Activated CD4-positive, alpha-beta T cell treated with anti-CD3 and anti-CD28 coated beads for 24 hours (primary cell): ENCODE measurements at places on chromosomes 3 and 15.

DNA sequence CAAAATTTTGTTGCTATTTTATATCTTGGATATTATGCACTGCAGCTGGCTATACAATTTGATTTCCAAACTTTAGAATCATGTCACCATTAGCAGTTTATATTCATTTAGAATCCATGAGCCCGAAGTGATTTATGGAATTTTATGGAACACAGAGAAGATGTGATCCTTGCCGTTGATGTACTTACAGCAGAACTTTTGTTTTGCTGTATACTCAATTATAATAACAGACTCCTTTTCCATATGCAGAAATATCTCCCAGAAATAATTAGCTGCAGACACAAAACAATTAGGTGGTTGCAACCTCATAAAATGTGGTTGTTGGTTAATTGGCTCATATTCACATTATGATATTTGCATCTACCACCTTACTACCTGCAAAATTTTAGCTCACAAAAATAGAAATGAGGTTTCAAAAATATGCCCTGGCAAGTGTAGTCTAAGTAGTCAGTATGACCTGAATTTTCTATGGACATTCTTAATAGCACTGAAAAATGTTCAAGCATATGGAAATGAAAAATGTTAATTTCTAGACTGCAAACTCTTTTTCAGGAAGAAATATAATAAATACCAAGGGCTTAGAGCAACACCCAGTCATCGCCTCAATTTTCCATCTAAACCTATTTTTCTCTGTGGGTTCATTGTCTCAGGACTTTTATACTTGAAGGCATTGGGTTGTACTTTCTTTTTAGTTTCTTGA lies 997.6 kb downstream of the MCTP2 start:
- no peak for DNase-seq

DNA sequence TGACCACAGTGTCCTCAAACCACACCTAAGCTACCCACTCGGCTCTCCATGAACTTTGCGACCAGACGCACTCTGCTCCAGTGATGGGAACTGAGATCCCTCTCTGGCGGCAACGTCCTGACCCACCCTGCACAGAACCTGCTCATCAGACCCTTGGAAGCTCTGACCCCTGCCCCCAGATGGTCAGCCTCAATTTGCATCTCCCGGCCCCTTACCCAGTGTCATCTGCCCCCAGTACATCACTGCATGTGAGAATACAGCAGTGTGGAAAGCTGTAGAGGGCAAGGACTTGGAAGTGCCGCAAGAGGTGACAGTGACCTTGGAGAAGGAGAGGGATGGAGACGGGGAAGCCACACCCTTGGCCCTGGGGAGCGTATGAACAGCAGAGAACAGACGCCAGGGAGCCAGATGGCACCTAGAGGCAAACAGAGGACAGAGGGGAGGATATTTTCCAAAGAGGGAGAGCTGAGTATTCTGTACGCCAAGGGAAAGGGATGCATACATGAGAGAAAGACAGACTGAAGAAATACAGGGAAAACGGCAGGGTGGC lies 192.0 kb downstream of the XXYLT1 start:
- DNase-seq: no peak

GRCh38 chr3:8853081-8853480 lies 83.7 kb upstream of the OXTR start:
- DNase-seq: no peak

DNA sequence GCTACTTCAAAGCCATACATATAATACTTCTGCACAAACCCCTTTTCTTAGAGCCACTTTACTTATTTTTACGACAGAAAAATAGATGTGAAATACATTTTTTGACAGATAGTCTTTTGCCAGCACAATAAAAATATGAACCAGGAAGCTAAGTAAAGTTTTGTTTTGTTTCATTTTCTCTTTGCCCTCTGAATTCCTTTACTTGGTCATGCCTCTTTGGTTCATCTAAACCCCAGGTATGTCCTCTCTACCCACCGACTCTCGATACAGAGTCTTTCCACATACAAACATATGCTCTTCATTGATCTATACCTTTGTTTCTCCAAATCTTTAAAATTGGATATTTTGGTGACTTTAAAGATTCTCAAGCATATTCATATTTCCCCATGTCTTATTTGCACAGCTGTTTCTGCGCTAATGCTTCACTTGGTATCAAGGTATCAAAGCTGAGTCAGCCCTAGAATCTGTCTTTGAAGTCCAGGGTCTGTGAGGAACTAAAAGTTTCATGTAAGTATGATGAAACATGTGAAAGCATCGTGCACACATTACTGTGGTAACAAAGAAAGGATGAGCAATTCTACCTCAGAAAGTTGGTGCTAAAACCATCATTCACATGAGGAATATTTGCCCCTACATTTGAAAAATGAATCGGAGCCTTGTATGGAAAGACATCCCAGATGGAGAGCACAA lies 845.4 kb downstream of the NAALADL2 start:
- DNase-seq: no peak

DNA sequence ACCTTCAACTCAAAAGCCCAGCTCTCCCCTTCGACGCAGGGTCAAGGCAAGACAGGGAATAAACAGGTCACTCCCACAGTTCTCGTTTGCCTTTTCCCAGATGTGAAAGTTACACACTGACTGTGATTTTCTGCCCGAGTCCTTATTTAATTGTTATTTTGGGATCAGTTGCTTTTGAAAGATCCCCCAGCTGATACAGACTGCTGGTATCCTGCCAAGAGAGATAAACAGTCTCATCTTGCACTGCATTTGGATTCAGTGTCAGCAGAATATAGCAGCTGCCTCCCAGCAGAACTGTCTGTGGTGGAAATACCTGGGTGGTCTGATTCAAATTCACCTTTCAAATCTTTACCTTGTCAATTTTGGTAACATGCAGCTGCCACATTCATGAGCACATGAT lies 56.0 kb upstream of the FAM3D start:
- no peak for DNase-seq

DNA sequence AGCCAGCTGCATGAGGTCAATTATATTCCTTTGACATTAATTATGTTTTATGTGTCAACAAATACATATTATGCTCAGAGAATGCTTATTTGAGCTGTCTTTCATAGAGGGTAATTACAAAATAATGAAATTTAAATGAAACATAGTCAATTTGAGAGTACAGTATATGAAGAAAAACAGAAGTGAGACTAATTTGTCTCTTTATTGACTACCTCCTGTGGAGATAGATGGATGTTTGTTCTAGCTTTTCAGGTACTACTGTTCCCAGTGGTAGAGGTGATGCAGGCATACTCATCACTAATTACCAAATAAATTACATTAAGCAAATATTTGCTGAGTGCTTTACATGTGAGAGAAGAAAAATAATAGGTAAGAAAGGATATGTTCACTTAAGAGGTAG lies 1129.6 kb downstream of the OTOL1 start:
- DNase-seq: no peak

DNA sequence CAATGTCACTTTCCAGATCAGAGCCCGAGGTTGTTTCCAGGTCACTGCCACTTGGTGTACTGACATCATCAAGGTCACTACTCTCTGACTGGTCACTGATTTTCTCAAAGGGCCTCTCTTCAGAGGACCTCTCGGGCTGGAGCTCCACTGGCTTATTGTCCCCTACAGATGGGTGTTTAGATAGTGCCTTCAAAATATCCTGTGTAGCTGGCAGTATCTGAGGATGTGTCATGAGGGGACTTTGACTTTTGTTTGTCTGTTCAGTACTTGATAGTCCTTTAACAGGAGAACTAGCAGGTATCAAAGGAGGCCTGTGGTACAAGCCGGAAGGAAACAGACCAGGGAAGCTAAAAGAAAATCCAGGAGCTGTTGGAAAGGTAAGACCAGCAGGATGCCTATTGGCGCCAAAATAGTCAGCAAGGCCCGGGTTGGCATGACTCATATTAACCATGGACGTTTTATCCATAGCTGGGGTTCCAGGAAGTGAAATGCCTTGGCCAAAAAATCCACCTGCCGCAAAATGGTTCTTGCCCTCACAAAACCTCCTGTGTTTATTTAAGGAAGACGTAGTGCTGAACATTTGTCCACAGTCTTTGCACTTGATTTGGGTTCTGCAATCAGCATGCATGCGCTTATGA lies 547.3 kb downstream of the MECOM start:
- DNase-seq: no peak

GRCh38 chr15:97026781-97027180 lies 696.3 kb downstream of the NR2F2 start:
- DNase-seq: no peak

DNA sequence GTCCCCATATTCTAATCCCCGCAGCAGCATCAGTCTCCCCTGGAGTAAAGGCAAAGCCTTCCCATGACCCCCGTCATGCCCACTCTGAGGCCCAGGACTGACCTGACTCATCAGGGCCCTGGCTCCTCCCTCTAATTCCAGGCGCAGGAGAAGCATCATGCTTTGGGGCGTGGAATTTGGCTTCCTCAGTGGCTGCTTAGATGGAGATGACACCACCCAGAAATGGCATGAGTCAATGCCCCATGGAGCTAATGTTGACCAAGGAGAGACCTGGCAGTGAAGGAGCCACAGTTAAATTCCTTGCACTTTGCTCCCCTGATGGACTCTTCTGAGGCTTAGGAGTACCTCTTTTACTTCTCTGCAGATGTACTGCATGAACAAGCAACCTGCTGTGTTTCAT lies 204.2 kb upstream of the PROK2 start:
- no peak for DNase-seq

DNA sequence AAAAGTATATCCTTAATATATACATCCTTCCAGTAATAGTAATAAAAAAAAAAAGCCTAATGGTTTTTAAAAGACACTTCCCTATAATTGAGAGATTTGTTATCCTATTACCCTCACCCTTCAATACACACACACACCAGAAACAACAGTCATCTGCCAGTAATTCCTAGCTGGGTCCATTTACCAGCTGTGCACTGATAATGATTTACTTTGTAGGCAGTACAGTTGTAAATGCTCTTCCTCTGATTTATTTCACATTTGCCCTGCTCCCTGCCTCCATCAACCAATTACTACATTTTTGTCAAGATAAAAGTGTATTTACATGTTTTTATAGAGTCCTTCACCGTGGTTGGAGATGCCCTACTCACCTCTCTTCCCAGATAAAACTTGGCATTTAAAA lies 12.4 kb downstream of the TPM1 start:
- DNase-seq: no peak

GRCh38 chr3:194689493-194689944 lies 3.8 kb downstream of the FAM43A start:
- DNase-seq: no peak

GRCh38 chr15:52445954-52446353 lies 82.7 kb downstream of the MYO5A start:
- no peak for DNase-seq

DNA sequence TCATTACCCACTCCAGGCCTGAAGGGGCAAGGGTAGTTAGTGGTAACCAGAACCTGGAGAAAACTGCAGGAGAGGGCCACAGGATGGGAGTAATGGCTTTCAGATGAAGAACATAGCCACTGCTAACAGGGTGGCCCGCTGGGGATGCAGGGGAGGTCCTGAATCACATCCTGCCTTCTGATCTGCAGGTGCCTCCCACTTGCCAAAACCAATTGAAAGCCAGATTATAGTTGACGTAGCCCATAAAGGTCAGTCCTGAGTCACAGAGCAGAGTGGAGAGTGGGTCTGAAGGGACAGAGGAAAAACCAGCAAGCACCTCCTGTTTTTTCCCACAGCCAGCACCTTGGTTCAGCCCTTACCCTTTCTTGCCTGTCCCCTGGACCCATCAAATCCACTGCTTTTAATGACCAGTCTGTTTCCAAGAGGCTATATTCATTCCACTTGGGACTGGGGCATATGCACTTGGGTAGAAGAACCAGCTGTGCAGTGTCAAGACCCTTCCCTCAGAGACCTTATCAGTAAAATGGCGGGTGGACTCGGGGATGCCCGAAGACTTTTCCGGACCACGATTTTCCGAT lies 646 bp upstream of the SLC35G2 start:
- DNase-seq: no peak

DNA sequence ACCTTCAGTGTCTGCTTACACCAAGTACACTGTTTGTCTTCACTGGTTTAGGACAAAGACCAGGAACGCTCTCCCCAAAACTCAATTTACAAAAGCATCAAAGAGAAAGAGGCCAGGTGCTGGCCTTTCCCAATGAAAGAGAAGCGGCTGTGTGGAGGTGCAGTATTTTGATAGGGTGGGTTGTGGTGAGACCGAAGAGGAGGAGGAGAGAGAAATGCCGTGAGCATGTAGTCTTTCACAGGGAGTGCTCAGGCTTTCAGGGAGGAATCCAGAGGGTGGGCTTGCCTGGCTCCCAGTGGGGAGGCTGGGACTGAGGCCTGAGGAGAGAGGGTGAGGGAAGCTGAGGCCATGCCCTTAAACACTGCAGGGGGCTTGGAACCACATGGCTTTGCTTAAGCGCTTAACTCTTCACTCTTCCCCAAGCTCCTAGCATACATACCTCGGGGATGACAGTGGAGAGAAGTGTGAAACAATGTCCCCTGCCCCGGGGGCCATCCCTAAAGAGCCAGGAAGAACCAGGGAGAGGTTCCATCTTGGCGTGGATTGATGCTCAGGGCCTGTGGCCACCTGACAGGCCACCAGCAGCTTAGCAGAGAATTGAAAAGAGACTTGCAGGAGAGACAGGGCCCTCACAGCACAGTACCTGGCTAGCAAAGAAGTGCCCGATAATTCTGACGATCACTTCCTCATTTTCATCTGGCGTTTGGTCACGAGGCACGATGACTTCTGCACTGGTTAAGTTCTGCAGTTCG lies 60.5 kb downstream of the SENP2 start:
- no peak for DNase-seq

GRCh38 chr3:188394623-188395022 lies 240.7 kb downstream of the LPP start:
- DNase-seq: no peak

DNA sequence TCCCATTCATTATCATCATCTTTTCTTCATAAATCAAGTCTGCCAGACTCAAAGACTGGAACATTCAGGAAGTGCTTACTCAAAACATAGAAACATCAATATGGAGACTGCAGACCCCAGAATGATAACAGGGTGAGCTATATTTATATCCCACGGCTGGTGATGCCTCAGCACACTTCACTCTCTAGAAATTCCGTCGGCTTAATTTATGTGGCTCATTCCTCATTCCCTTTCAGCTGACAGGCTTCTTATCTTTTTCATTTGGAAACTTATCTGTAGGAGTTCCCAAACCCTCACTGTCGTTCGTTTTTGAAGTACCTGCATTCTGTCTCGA lies 45.5 kb downstream of the RFTN1 start:
- DNase-seq: no peak

GRCh38 chr15:78625606-78626280 lies 4.9 kb upstream of the CHRNA3 start:
- no peak for DNase-seq
